ENCODE measurements at places on chromosomes 1 and 21. TPM values are rescaled to one million over a fixed set of nuclear protein-coding genes. Genes with fewer than 3 reads are reported as not detected.
A peak's percentile ranks its signal among the peaks of the same experiment; 100 is the strongest.

DNA sequence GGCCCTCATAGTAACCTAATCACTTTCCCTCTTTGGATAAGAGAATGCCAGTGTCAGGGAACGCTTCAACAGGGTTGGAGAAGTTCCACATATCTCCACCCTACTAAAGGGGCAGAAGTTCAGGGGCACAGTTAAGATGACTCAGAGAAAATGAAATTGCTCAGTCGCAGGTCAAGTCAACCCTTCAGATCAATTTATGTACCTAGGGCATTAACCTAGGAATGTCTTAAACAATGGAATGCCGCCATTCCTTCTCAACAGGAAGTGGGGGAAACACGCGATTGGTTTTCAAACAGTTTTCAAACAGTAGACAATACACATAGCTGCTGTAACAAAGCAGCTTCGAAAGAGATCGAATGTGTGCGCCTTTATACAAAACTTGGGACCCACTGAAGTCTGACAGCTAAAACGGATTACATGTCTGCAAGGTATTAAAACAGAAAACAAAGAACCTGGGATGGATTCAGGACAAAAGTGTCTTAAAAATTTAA, 897 bp downstream of the SLC25A24 start:
- peaks cover 27% of the 10 kb centered on the region for H3K4me1 ChIP-seq
- H3K36me3 ChIP-seq: peaks cover 31% of the 10 kb centered on the region
- peak overlapping the region; percentile 90 for H3K4me3 ChIP-seq
- peaks cover 10% of the 10 kb centered on the region for H3K27me3 ChIP-seq

DNA sequence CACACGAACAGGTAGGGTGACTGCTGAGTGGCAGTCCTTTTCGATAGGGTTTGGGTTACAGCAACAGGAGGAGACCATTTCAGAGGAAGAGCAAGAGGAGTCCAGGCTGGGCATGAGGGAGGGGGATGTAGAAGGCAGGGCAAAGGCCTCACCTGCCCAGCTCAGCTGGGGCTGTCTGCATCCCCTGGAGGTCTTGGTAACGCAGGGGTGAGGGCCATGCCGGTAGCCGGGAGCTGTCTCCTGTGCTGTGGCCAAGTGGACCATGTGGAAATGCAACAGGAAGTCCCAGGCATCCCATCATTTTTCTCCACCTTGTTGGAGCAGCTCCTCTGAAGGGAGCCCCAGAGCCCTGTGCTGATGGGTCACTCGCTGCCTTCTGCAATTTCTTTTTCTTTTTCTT, 105.4 kb upstream of the C1orf174 start:
- no peak overlapping the region for H3K27ac ChIP-seq
- H3K4me3 ChIP-seq: no peak overlapping the region
- DNase-seq: no peak
- no peaks in the 10 kb centered on the region for H3K27me3 ChIP-seq

DNA sequence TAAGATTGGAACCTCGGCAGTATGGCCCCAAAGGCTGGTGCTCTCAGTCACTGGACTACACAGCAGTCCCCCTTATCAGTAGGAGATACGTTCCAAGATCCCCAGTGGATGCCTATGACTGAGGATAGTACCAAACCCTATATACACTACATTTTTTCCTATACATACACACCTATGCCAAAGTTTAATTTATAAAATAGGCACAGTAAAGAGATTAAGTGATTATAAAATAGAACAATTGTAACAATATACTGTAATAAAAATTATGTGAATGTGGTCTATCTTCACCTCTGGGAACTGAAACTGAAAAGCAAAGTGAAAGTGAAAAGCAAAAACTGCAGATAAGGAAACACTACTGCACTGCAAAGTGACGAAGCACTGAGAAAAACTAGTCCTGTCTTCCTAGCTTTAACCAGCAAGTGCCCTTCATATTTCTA, 96.8 kb downstream of the INTS7 start:
- H3K27ac ChIP-seq: no peak overlapping the region
- peaks cover 27% of the 10 kb centered on the region for H3K36me3 ChIP-seq
- H3K4me1 ChIP-seq: peaks cover 47% of the 10 kb centered on the region
- H3K27me3 ChIP-seq: no peaks in the 10 kb centered on the region
- peak; percentile 69 for DNase-seq
- peak overlapping the region; percentile 64 for H3K4me3 ChIP-seq

DNA sequence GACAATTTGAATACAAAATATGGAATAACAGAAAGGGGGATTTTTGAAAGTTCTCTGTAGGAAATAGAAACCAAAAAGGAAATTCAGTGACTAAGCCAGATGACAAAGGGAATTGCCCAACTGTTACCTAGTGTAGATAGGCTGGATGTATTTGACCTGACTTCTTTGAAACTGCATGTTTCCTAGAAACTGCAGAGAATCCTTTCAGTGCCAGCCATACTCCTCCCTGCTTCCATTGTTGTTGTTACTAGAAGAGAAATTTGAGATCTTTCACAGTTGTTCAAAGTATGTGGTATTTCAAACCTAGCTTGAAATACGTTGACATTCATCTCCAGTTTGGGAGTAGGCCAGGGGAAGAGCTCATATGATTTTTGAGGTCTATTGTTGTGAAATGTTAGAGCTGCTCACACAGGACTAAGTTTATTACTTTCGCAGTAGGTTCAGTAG, 1.8 kb upstream of the GBP5 start:
- H3K27ac ChIP-seq: peak overlapping the region; percentile 96
- no peaks in the 10 kb centered on the region for H3K27me3 ChIP-seq
- peaks cover 35% of the 10 kb centered on the region for H3K36me3 ChIP-seq
- peaks cover 64% of the 10 kb centered on the region for H3K4me1 ChIP-seq
- DNase-seq: peak; percentile 85

GRCh38 chr21:44720170-44720569, 8.8 kb upstream of the TSPEAR start:
- no peak overlapping the region for H3K4me3 ChIP-seq
- peaks cover 66% of the 10 kb centered on the region for H3K27me3 ChIP-seq
- DNase-seq: no peak
- H3K27ac ChIP-seq: no peak overlapping the region

DNA sequence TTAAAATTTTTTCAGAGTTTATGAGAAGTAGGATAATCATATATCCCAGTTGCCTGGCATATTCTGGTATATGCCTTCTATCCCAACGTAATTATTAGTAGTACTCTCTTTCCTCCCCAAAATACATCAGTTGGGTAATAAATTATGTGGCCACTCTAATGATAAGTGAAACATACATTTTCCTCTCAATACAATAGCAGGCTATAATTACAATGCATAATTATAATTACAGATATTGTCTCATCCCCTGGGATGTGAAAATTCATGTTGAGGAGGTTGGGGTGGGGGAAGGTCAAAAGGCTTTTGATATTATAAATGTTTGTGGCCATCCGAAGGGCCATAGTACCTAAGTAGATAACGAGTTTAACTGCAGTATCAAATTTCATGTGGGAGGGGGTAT, 277.1 kb downstream of the ST6GALNAC3 start:
- H3K27ac ChIP-seq: no peak overlapping the region
- no peaks in the 10 kb centered on the region for H3K36me3 ChIP-seq
- no peaks in the 10 kb centered on the region for H3K4me1 ChIP-seq
- DNase-seq: no peak

DNA sequence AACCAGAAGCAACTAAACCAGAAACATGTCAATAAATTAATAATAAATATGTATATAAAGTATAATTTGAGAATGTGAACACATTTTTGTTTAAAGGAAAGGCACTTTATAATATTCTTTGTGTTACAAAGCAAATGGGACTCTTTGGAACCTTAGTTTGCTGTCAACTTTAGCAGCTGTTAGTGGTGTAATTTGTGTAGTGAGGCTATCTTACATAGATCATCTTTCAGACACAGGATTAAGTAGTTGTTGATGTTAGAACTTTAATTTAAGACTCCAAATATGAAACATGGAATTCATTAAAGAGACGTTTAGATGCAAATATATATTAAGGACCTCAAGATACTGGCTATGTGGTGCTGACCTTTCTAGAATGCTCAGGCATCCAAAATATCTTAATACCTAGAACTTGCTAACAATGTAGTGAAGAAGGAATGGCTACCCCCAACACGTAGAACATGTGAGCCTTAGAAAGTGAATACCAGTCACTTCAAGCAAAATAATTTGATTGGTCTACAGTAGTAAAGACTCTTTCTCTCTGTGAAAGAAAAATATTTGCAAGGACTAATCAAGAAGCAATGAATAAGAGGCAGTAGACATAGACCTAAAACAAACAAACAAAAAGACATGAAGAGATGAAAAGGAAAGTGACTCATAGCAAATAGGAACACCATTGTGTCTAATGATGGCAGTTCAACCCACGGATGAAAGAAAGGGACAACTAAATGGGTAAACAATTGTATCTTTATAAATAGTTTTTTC, 811.4 kb downstream of the USP25 start:
- H3K4me3 ChIP-seq: no peak overlapping the region
- H3K4me1 ChIP-seq: no peaks in the 10 kb centered on the region
- H3K27ac ChIP-seq: no peak overlapping the region
- no peak for DNase-seq
- H3K36me3 ChIP-seq: no peaks in the 10 kb centered on the region

DNA sequence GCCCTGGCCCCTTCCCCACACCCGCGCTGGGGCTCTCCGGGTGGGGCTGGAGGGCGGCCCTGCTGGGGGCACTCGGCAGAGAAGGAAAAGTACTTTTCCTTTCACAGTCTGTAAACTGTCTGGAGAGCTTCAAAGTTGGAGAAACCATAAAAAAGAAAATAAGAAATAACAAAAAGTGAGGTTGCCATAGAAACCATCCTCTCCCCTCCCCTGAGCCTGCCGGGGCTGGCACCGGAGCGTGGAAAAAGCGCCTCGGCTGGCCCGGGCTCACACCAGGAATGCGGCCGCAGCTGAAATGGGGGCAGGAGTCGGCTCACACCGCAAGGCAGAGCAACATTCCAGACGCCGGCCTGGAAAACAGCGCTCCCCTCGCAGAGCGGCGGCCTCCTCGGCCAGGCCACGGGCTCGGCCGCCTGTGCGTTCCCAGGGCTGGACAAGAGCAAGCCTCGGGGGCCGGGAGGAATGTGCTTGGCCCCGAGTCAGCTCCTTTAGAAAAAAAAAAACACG, 69.2 kb downstream of the MORN1 start:
- H3K27me3 ChIP-seq: no peaks in the 10 kb centered on the region
- DNase-seq: no peak
- H3K4me3 ChIP-seq: no peak overlapping the region

- no peak overlapping the region for H3K27ac ChIP-seq
- H3K4me1 ChIP-seq: peaks cover 2% of the 10 kb centered on the region
- H3K27me3 ChIP-seq: peaks cover 28% of the 10 kb centered on the region
- no peak for DNase-seq
Observed at GRCh38 chr1:226470921-226471866, 63.3 kb upstream of the PARP1 start.

DNA sequence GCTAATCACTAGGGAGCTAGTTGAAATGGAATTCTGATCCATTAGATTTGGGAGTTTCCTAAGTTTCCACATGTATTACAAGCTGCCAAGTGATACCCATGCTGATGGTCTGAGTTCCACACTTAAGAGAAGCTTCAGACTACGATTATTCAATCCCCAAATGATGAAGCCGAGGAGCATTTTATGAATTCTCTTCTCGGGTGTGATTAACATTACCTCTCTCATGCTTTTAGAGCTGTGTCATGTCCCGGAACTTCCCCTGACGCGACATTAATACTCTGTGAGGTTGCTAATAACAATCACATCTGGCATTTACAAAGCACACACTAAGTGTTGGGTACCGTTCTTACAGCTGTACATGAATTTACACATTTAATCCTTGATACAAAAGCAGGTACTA, 63.0 kb downstream of the KCNJ15 start:
- H3K27me3 ChIP-seq: no peaks in the 10 kb centered on the region
- no peaks in the 10 kb centered on the region for H3K36me3 ChIP-seq
- no peak for DNase-seq
- H3K27ac ChIP-seq: no peak overlapping the region
- peaks cover 9% of the 10 kb centered on the region for H3K4me1 ChIP-seq

- no peak overlapping the region for H3K27ac ChIP-seq
- no peaks in the 10 kb centered on the region for H3K4me1 ChIP-seq
- H3K36me3 ChIP-seq: no peaks in the 10 kb centered on the region
- no peak overlapping the region for H3K4me3 ChIP-seq
- peaks cover 7% of the 10 kb centered on the region for H3K27me3 ChIP-seq
Observed at GRCh38 chr1:98331243-98331642, 330.3 kb upstream of the SNX7 start.

DNA sequence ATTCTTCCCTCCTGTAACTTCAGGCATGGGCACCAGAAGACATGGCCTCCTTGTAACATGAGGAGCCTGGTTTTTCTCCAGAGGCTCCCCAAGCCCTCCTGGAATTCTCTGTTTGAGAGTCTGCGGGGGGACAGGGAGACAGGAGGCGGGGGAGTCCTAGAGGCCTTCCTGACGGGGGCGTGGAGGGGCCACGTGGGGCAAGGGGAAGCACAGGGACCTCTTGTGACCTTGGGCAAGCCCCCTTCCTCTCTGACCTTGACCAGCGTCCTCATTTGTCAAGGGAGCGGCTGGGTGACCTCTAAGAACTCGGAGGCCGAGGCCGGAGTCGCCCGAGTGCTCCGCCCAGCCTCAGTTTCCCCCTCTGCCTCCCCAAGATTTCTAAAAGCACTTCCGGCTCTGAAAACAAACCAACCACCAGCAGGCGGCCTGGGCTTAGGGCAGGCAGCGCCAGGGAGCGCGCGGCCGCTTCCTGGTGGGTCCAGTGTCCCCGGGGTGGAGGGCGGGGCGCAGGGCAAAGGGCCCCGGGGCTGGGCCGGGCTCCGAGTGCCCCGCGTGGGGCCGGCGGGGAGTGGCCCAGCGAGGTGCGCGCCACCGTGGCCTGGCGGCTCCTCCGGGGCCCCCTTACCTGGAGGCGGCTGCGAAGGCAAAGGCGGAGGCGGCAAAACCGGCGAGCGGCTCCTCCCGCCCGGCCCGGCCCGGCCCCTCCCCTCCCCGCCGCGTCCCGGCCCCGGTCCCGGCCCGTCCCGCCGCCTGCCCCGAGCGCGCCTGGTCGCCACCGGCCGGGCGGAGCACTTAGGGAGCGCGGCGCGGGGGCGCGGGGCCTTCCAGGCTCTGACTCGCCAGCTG, at the start of gene TMCO4:
Gene TMCO4 (minus strand): TSS at position 687 of the 846 bp plus-strand sequence. CDS start 19,158 bp downstream, outside the sequence.
- H3K27me3 ChIP-seq: peaks cover 7% of the 10 kb centered on the region
- H3K4me1 ChIP-seq: peaks cover 18% of the 10 kb centered on the region
- peak; percentile 89 for DNase-seq
- H3K4me3 ChIP-seq: peak within 1 kb of the TSS; percentile 83

DNA sequence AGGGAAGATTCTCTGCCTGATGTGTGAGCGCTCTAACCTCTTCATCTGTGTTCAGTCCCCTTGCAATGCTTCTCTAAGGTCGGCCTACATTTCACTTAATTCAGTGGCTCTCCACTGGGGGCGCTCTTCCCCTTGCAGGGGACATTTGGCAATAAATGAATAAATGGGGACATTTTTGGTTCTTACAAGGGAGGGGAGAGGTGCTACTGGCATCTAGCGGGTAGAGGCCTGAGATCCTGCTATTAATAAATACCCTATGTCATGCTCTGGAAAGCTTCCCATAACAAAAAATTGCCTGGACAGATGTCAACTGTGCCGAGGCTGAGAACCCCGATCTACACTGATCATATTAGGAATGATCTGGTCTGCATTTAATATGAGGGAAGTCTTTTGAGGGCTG, 25.9 kb upstream of the DNAJC11 start:
- peaks cover 3% of the 10 kb centered on the region for H3K27me3 ChIP-seq
- H3K4me1 ChIP-seq: peaks cover 3% of the 10 kb centered on the region
- no peaks in the 10 kb centered on the region for H3K36me3 ChIP-seq
- H3K27ac ChIP-seq: no peak overlapping the region

The ANKRD34A gene
- total RNA-seq: 5.2 TPM

The PLA2G2F gene
- not detected for total RNA-seq

The BMP8A gene
- not detected for total RNA-seq
